ENCODE measurements at places on chromosomes 4 and X. TPM values are rescaled to one million over a fixed set of nuclear protein-coding genes. Genes with fewer than 3 reads are reported as not detected.

DNA sequence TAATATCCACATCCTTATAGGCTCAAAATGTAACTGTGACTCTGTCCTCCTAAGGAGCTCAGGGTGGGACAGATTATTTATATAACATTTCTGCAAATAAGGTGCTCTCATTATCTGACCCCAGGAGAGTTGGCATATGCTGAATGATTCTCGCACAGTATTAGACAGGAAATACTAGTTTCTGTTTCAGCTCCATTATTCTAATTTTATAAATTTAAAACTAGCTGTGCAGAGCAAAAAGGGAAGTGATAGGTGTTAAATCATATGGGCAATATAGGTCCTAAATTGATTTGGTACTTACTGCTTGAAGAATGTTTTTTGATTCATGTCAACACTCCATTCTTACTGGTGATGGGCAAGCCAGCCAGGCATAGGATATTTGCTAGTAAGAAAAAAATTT, 141.5 kb downstream of the GLRA2 start:
- no peaks in the 10 kb centered on the region for H3K4me1 ChIP-seq
- H3K27ac ChIP-seq, result no peak overlapping the region
- no peaks in the 10 kb centered on the region for H3K27me3 ChIP-seq
- no peak for DNase-seq
- no peaks in the 10 kb centered on the region for H3K36me3 ChIP-seq

- DNase-seq, result no peak
- H3K27ac ChIP-seq, result no peak overlapping the region
- no peak overlapping the region for H3K4me3 ChIP-seq
- H3K4me1 ChIP-seq, result no peaks in the 10 kb centered on the region
- H3K27me3 ChIP-seq, result no peaks in the 10 kb centered on the region
Observed at GRCh38 chr4:8182858-8183725, 16.0 kb upstream of the SH3TC1 start.

DNA sequence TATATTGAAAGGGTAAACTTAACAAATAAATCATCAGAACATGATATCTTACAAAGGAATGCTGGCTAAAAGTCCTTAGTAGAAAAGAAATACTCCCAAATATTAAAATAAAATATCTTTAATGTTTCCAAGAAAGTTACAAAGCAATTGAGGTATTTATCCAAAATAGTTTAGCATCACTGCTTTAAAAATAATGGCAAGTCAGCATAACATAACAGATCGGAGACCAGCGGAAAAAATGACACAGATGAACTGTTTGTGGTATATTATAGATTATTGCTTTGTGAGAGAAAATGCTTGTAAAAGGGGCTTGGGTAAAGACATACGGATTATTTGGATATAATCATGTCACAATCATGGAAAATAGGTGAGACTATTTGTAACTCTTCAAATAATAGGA, 168.5 kb upstream of the TEX13C start:
- H3K27ac ChIP-seq, result no peak overlapping the region
- DNase-seq, result no peak
- no peak overlapping the region for H3K4me3 ChIP-seq
- H3K36me3 ChIP-seq, result no peaks in the 10 kb centered on the region

DNA sequence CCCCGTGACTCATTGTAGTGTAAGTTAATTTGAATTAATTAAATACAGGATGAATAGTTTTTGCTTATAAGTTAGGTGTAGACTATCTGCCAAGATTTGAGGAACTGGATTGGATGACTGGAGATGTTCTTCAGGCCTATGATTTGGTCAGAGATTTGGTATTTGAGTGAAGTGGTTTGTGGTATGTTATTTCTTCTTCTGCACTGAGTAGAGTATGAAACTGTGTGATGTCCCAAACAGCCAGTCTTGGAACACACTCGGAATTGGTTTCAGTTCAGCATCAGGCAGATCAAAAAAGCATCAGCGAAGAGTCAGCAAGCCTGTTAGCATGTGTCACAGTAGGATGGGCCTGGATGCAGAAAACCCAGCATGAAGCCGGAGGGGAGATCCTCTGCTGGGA, 294.1 kb downstream of the ARHGAP10 start:
- H3K27me3 ChIP-seq, result no peaks in the 10 kb centered on the region
- no peaks in the 10 kb centered on the region for H3K4me1 ChIP-seq
- H3K4me3 ChIP-seq, result no peak overlapping the region
- no peaks in the 10 kb centered on the region for H3K36me3 ChIP-seq
- H3K27ac ChIP-seq, result no peak overlapping the region

- no peak overlapping the region for H3K4me3 ChIP-seq
- DNase-seq, result no peak
- no peaks in the 10 kb centered on the region for H3K4me1 ChIP-seq
- H3K27ac ChIP-seq, result no peak overlapping the region
- H3K27me3 ChIP-seq, result no peaks in the 10 kb centered on the region
- H3K36me3 ChIP-seq, result no peaks in the 10 kb centered on the region
Observed at GRCh38 chrX:25296850-25297249, 281.1 kb upstream of the ARX start.

GRCh38 chr4:97317671-97318070, 825.6 kb downstream of the STPG2 start:
- no peak overlapping the region for H3K27ac ChIP-seq
- H3K36me3 ChIP-seq, result no peaks in the 10 kb centered on the region

DNA sequence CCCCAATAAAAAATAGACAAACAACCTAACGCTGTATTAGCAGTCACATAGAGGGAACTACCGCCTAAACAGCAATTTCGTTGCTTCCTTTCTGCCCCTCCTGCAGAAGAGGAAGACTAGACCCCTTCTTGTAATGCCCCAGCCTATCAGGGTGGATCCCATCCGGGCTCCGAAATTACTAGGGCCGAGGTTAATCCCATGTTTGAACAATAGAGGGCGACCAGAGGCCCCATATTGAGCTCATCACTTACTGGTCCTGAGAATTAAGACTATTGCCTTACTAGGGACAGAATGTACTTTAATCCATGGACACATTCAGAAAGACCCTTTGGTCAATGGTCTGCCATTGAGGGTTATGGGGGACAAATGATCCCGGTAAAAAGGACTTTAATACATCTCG, 11.8 kb upstream of the ZNF630 start:
- no peaks in the 10 kb centered on the region for H3K27me3 ChIP-seq
- H3K27ac ChIP-seq, result no peak overlapping the region
- no peaks in the 10 kb centered on the region for H3K4me1 ChIP-seq
- no peak overlapping the region for H3K4me3 ChIP-seq
- H3K36me3 ChIP-seq, result no peaks in the 10 kb centered on the region

DNA sequence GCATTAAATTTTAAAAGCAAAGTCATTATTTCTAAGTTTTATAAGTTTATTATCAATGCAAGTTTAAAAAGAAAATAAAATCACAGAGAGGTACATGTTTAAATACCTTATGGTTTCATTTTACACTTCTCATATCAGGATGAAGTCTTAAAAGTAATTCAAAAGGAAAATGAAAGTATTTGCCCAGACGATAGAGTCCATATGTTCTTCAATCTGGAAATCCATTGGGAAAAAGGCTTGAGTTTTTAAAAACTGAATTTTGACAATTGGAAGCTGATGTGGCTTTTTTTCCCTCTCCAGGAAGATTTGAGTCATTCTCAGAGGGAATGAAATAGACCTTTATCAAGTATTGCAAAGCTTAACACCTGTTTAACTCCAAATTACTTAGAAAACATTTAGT, 37.1 kb downstream of the MAB21L2 start:
- no peaks in the 10 kb centered on the region for H3K27me3 ChIP-seq
- H3K36me3 ChIP-seq, result no peaks in the 10 kb centered on the region
- H3K4me1 ChIP-seq, result no peaks in the 10 kb centered on the region
- no peak overlapping the region for H3K4me3 ChIP-seq

GRCh38 chr4:128841402-128841801, 31.9 kb downstream of the JADE1 start:
- H3K27ac ChIP-seq, result no peak overlapping the region
- no peak overlapping the region for H3K4me3 ChIP-seq
- no peak for DNase-seq
- peaks cover 4% of the 10 kb centered on the region for H3K4me1 ChIP-seq
- no peaks in the 10 kb centered on the region for H3K27me3 ChIP-seq

- no peak overlapping the region for H3K27ac ChIP-seq
- no peak for DNase-seq
- H3K4me3 ChIP-seq, result no peak overlapping the region
Observed at GRCh38 chr4:5940470-5941203, 47.8 kb upstream of the CRMP1 start.

DNA sequence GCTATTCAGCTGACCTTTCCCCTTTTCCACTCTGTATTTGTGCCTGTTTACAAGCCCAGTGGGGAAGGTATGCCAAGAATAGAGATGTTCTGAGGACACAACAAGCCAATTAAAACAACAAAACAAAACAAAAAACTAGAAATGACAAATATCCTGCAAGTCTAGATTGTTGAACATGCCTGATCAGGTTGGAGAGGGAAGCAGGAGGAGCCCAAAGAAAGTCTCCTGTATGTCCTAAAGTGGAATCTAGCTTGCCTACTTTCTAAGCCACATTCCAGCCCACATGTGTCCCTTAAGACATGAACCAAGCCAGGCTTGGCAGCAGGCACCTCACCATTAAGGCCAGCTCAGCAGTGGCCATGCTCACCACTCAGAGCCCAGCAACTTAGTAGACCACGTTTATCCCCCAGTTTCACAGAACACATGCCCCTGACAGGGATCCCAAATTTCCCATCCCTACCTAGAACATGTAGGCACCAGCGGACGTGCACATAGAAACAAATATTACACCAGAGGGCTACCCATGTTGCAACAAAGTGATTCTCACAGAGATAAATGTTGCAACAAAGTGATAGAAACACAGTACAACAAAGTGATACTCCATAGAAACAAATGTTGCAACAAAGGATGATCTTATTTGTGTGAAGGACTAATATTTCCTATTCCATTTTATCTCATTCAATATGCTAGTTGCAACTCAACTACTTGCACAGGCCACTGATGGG, 48.3 kb downstream of the CD99L2 start:
- H3K36me3 ChIP-seq, result no peaks in the 10 kb centered on the region
- H3K27me3 ChIP-seq, result no peaks in the 10 kb centered on the region
- no peak overlapping the region for H3K4me3 ChIP-seq
- H3K27ac ChIP-seq, result peak overlapping the region; percentile 76

DNA sequence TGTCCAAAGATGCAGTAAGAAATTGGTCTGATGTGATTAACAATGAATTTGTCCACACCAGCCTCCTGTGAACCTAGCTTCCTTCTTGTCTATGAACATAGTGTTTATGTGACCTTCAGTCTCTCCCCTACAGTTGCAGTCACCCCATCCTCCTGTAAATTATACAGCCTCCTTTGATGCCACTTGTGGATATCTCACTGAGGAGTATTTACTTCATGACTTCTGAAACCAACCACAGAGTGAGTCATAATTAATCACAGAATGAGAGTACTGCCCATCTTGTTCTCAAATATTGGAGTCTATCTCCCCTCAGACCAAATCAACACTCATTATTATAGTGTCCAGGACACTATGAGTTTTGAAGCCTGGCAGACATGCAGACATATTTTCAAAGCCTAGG, 27.3 kb upstream of the XAGE2 start:
- H3K27me3 ChIP-seq, result no peaks in the 10 kb centered on the region
- H3K4me1 ChIP-seq, result no peaks in the 10 kb centered on the region
- no peak overlapping the region for H3K27ac ChIP-seq
- no peak for DNase-seq
- no peak overlapping the region for H3K4me3 ChIP-seq

GRCh38 chr4:71107726-71108125, 114.3 kb downstream of the DCK start:
- H3K27ac ChIP-seq, result no peak overlapping the region
- DNase-seq, result no peak
- H3K27me3 ChIP-seq, result no peaks in the 10 kb centered on the region
- no peaks in the 10 kb centered on the region for H3K36me3 ChIP-seq
- H3K4me3 ChIP-seq, result no peak overlapping the region

- H3K27me3 ChIP-seq, result peaks cover 3% of the 10 kb centered on the region
- no peaks in the 10 kb centered on the region for H3K36me3 ChIP-seq
Observed at GRCh38 chr4:15918484-15919129, 19.9 kb downstream of the FGFBP1 start.

GRCh38 chr4:176718881-176719280, 73.8 kb downstream of the VEGFC start:
- no peaks in the 10 kb centered on the region for H3K27me3 ChIP-seq
- H3K27ac ChIP-seq, result no peak overlapping the region
- no peaks in the 10 kb centered on the region for H3K36me3 ChIP-seq
- no peak overlapping the region for H3K4me3 ChIP-seq

Gene PUDP
- 5.3 TPM for total RNA-seq

Gene BEND4
- total RNA-seq, result 0.17 TPM

Gene NAP1L2
- total RNA-seq, result 0.17 TPM

Gene CSAG1
- not detected for total RNA-seq

Gene PPEF1
- 0.09 TPM for total RNA-seq

Gene TBX22
- not detected for total RNA-seq

Gene ARHGEF38
- total RNA-seq, result 0.23 TPM

Gene SPINK2
- total RNA-seq, result not detected

Gene HSFX3
- not detected for total RNA-seq

Measured in liver (tissue), 10 donors.